ENCODE measurements at places on chromosomes 2 and 18. TPM values are rescaled to one million over a fixed set of nuclear protein-coding genes. Genes with fewer than 3 reads are reported as not detected.

DNA sequence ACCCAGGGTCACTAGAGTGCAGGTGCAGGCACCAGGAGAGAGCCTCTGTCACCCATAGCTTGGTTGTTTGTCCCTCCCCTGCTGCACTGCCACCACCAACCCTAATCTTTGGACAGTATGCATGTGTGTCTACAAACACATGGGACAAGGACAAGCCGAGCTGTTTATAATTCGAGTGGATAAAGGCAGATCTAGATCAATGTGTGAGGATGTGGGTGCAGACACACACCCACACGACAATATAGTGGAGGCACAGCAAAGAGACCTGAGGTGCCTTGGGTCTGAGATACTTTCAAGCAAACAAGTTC is 199.2 kb downstream of the TNS1 start:
- DNase-seq: no peak

Gene SERPINB10
- not detected for total RNA-seq

GRCh38 chr2:168624028-168624427 is 168.0 kb downstream of the CERS6 start:
- DNase-seq: no peak

DNA sequence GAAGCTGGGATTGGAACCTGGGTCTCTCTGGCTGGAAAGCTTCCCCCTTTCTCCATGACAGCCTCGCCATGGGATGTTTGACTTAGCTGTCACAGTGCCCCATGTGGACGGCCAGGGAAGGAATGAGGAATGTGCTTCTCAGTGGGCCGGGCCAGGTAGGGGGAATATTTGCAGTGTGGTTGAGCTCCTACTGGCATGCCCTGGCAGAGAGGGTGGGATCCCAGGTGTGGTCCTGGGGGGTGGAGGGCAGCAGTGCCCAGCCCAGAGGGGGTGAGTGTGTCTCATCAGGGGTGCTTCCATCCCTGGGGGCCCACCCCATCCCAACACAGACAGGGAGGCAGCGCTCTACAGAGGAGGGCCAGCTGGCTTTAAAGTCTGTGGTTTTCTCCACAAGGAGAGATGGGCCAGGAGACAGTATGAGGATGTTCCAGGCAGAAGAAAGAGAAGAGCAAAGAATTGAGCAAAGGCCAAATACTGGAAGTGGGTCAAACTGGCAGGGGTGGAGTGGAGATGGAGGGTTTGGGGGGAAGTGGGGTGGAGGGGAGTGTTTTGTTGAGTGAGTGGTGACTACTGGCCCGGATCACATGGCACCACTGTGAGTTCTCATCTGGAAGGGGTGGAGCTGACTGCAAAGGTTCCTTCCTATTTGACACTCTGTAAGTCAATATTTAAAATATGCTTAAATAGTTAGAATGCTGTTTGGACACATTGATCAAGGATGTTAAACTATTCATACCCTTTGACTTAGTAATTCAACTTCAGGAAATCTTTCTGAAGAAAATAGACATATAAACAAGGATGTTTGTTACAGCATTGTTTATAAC is 94.0 kb downstream of the MYCN start:
- DNase-seq: no peak

DNA sequence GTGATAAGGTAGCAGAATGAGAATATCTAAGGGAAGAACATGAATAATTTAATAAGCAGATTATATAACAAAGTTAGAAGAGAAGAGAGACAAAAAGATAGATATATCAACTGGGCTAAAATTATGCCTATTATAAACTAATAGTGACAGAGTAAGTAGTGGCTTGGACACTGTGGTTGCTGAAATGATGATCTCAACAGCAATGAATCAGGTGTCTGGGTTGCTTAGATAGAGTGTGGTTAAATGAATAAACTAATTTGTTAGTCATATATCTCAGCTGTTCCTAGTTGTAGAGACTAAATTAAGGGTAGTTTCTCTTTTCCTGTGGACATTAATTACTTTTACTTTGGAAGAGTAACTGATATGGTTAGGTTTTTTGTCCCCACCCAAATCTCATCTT is 1485.4 kb upstream of the CELF4 start:
- DNase-seq: no peak

GRCh38 chr2:169761251-169761969 is 27.8 kb downstream of the KLHL23 start:
- no peak for DNase-seq

DNA sequence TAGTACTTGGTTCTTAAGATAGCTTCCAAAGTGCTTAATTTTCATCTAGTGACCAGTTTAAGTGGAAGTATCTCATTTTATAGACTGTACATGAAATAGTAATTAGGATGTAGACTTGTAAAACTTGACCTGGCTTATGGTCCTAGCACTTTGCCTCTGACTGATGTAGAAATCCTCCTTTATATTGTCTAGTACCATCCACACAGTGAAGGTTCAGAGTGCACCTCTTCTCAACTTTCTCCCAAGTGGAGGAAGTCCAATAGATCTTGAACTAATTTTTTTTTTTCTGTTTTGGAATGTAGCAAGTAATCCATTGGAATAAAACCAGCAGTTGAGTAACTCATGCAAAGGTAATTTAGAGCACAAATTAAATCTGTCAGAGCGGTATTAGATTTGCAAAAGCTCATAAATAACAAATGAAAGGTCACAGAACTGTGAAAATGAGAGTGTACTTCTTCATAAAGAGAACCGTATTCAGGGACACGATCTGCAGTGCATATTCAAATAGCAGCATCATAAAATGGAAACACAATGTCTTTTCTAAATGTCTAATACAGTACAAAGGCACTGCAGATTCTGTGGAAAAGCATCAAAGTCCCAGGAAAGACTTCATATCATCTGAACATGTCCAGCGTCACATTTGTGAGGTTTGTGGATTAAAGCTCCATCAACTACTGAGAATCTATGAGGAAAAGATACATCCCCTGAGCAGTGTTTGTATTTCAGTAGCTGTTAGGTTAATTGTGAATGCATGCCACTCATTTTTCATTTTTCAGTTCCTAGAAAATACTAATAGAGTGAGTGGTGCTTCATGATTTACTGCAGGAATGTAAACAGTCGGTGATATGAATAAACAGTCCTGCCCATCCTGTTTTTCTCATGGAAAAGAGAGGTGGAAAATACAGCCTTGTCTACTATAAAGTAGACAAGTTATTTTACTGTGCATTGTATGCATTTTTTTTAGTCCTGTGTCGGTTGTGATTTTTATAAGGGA is 100.7 kb downstream of the LYPD6 start:
- DNase-seq: no peak
